Stimulated activated CD8-positive, alpha-beta memory T cell treated with anti-CD3 and anti-CD28 coated beads, Interleukin-15, amount 100 ng/mL, for 24 hours (primary cell): ENCODE measurements at places on chromosomes 12 and 14.

- no peak for DNase-seq
These were observed 101.4 kb upstream of the FKBP4 start for GRCh38 chr12:2693244-2693860.

GRCh38 chr12:104201238-104202001, 14.2 kb upstream of the TXNRD1 start:
- DNase-seq = no peak

DNA sequence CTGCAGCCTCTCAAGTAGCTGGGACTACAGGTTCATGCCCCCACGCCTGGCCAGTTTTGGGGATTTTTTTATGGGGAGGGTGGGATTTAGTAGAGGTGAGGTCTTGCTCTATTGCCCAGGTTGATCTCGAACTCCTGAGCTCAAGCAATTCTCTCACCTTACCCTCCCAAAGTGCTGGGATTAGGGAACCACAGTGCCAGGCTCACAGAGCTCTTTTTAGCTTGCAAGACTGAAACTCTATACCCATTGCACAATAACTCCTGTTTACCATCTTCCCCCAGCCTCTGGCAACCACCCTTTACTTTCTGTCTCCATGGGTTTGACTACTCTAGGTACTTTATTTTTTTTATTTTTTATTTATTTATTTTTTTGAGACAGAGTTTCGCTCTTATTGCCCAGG, 25.7 kb upstream of the CDK17 start:
- no peak for DNase-seq

DNA sequence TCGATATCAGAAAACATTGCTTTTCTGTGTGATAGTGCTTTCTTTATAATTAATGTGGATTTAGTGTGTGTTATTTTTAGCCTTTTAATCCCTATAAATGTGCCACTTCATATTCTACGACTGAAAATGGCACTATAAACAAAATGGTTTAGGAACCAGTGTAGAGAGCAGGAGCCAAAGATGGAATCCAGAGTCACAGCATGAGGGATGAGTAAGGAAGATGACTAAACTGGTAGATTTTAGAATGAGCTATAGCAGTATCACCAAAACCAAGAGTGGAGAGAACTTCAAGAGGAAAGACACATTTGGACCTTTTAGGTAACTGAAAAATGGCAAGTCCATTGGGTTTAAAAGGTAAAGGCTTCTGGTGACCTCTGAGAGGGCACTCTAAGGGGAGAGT, 887.2 kb downstream of the NRXN3 start:
- DNase-seq = no peak

GRCh38 chr12:31278832-31279231, 47.1 kb downstream of the SINHCAF start:
- DNase-seq = no peak

GRCh38 chr14:72742118-72742837, 151.6 kb downstream of the DPF3 start:
- DNase-seq = no peak
